ENCODE measurements at places on chromosomes 6 and 20. TPM values are rescaled to one million over a fixed set of nuclear protein-coding genes. Genes with fewer than 3 reads are reported as not detected.

Gene APOM
- total RNA-seq, result 1.3 TPM

GRCh38 chr20:10074513-10074912 lies 39.7 kb downstream of the ANKEF1 start:
- no peak for DNase-seq

- no peak for DNase-seq
Measured at GRCh38 chr6:130009146-130009545, 9.2 kb upstream of the L3MBTL3 start.

DNA sequence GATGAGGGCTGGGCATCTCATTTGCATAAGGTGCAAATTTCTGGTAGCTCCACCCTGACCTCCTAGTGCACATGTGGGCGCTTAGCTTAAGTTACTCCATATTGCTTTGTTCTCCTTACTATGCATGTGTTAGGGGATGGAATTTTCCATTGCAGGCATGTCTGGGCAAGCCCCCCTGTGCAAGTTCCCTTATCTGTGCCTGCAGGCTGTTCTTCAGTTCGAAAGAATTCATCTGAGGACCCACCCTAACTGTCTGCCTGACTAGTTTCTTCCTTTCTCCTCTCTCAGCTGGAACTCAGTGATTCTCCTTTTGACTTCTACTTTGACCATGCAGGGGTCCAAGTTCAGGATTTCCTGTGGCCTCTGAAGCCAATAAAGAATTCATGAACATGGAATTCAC lies 30.2 kb downstream of the CCDC170 start:
- no peak for DNase-seq

Gene FAM162B
- total RNA-seq, result 11.8 TPM

DNA sequence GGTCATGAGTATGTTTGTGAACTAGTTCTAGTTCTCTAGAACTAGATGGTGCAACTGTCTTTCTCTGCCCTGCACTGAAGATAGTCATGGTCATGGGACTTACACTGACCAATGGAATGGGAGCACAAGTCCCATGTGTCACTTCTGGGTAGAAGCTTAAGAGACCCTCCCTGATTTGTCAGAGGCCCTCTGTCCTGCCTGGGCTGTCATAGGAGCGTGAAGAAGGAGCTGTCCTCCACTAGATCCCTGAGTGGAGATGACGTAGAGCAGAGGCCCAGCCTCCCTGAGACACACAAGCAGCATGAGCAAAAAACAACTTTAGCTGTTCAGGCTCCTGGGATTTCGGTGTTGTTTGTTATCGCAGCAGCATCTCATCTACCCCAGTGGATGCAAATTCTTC lies 514.5 kb downstream of the PREX1 start:
- no peak for DNase-seq
